ENCODE measurements at places on chromosomes 16 and 17.
A peak's percentile ranks its signal among the peaks of the same experiment; 100 is the strongest.

DNA sequence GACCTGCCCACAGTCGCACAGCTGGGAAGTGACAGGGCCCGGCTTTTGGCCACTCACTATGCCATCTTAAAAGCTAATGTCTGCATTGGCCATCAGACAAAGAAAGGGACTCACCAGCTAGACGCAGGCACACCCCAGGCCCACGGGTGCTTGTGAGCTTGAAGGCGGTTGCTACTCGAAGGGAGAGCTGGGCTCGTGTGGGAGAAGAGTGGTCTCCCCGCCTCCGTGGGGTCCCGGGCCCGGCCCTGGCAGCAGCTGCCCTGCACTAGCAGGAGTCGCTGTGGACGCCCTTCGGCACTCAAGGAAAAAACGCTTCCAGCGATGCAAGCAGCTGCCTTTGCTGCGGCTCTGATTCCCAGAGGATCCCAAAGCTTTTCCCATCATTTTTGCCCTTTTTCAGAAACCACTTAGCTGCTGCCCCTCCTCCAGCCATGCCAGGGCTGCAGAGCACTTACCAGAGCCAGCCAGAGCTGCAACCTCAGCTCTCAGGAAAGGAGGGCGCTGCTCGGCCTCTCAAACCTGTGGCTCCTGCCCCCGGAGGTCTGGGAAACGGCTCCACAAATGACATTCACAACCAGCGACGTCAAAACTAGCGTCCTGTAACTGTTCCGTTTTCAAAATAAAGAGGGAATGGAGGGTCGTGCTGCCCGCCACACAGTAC lies 12.3 kb downstream of the TRPV1 start:
- DNase-seq: no peak

DNA sequence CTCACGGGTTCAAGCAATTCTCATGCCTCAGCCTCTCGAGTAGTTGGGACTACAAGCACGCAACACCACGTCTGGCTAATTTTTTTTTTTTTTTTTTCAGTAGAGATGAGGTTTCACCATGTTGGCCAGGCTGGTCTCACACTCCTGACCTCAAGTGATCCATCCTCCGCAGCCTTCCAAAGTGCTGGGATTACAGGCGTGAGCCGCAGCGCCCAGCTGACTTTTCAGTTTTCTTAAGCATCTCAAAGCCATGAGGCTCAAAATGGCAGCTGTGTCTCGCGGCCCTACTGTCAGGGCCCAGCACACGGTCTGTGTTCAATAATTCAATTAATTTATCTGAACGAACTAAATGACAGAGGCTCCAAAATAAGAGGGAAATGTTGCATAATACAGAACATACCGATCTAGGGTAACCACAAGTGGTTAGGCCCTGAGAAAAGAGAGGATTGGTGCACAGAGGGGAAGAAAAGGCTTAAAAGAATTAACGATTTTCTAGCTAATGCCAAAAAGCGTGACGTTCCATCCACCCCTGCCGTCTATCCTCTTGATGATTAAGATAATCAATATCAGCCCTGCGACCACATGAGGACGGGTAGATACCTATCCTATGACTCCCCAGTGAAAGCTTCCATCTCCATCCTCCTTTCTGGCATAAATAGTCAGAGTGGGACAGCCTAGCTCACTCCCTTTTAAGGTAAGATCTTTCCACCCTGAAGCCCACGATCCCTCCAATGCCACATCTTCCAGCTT lies 136.9 kb downstream of the SLC39A11 start:
- no peak for DNase-seq

- no peak for DNase-seq
Measured at GRCh38 chr16:85310868-85311585, 198.8 kb upstream of the CIBAR2 start.

DNA sequence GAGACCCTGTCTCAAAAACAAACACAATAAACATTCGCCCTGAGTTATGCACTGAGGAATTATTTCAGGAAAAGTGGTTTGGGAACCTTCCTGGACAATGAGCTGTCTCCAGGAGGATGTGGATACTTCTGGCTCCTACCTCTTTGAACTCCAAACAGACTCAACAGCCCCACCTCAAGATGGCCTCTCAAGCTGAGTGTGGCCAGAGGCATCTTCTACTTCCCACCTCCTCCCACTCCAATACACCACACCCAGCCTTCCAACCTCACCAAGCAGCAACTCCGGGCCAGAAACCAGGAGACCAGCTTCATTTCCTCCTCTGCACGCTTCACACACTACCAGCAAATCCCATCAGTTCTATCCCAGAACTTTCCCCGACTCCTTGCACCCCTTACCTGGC lies 11.6 kb downstream of the HBQ1 start:
- DNase-seq: no peak

DNA sequence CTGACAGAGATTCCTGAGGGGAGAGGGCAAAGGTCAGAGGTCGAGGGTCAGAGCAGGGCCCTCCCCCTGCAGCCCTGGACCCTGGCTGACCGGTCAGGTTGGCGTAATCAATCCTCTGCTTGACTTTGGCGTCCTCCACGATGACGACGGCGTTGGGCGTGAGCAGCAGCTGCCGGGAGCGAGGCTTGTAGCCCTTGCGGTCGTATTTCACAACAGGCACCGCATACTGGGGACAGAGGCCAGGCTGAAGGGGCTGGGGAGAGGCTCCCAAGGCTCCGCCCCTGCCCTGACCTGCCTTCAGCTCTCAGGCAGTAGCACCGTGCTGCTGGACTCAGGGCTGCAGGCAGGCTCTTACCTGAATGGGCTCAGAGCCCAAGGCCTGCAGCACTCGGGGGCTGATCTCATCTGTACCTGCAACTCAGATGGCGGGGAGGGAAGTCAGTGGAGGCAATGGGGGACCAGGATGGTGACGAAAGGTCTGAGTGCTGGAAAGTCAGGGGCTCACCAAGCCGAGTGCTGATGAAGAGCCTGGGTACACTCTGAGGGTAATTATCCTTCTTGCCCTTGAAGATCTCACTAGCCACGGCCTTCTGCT lies 12.0 kb upstream of the CRK start:
- DNase-seq: no peak

DNA sequence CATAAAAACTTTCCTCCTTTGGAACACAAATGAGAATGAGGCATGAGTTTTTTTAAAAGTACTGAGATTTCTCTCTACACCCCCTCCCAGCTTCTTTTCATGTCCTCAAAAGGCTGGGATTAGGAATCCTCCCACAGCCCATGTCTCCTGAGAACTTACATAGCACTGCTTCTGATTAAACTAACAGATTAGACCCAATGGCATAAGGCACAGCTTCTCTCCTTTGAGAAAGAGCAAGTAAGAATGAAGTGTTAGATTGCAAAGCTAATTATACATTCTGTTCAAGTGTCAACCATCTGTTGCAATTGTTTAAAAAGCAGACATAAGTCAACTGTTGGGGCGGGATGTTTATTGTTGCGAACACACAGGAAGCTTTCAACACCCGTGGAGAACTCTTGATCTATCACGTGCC lies 715.1 kb downstream of the CDH11 start:
- DNase-seq: peak; percentile 19

DNA sequence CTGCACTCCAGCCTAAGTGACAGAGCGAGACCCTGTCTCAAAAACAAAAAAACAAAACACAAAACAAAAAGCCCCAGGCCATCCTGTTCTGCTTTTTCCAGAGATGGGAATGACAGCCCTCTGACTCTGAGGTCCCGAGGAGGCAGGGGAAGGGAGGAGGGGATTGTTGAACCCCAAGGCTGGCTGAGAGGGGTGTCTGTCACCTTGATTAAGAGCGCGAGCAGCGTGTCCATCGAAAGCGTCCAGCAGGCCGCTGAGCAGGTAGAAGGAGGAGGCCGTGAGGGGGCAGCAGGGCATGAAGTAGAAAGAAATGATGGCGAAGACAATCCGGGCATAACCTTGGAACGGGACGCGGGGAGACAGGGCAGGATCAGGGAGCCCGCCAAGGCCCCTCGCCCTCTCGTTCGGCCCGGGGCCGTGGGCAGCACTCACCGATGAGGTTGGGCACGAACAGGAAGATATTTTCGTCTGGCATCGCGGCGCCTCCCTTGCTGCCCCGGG lies 593 bp downstream of the CDIPT start:
- peak; percentile 22 for DNase-seq
